Nephron progenitor cell (in vitro differentiated cells): ENCODE measurements at places on chromosomes 6 and 20.

- H3K27ac ChIP-seq, result peak within 1 kb of the TSS; percentile 99
- H3K27me3 ChIP-seq, result peaks cover 22% of the 10 kb centered on the region
- H3K36me3 ChIP-seq, result peaks cover 26% of the 10 kb centered on the region
- H3K4me3 ChIP-seq, result peak within 1 kb of the TSS; percentile 98
- peak; percentile 93 for DNase-seq
- H3K4me1 ChIP-seq, result peaks cover 23% of the 10 kb centered on the region
Measured at GRCh38 chr20:13638496-13639149, at the start of gene TASP1. Gene TASP1 (minus strand): TSS chr20:13638932. CDS start chr20:13630078, 8,854 bp downstream.

- H3K4me1 ChIP-seq, result no peaks in the 10 kb centered on the region
- peaks cover 14% of the 10 kb centered on the region for H3K27me3 ChIP-seq
- peak overlapping the region; percentile 74 for H3K27ac ChIP-seq
- DNase-seq, result no peak
Measured at GRCh38 chr6:34743625-34744293, 13.5 kb upstream of the SNRPC start.

DNA sequence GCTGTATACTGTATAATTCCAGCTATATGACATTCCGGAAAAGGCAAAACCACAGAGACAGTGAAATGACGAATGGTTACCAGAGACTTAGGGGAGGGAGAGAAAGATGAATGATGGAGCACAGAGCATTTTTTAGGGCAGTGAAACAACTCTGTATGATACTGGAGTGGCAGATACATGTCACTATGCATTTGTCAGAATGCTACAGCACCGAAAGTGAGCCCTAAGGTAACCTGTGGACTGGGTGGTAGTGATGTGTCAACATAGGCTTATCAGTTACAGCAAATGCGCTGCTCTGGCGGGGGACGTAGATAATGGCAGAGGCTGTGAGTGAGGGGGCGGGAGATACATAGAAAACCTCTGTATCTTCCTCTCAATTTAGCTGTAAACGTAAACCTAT is 201.3 kb upstream of the SSTR4 start:
- no peak overlapping the region for H3K4me3 ChIP-seq
- H3K36me3 ChIP-seq, result no peaks in the 10 kb centered on the region
- peaks cover 14% of the 10 kb centered on the region for H3K27me3 ChIP-seq
- no peaks in the 10 kb centered on the region for H3K4me1 ChIP-seq
- H3K27ac ChIP-seq, result no peak overlapping the region

DNA sequence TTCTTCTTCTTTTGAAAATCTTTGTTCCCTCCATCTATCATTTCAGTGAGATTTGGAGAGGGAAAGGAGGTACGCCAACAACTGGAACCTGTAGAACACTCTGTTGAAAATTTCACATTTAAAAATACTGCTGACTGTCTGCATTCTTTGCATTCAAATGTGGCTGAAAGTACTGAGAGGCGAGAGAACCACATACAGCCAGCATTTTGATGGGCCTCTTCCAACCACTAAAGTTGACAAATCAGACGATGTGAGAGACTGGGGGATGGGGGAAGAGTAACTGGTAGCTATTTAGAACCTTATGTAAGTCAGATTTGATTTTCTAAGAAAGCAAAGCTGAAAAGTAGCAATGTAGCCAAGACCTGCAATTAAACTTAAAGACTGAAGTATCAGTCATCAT is 77.5 kb downstream of the FKBP5 start:
- DNase-seq, result no peak
- peaks cover 68% of the 10 kb centered on the region for H3K36me3 ChIP-seq
- peaks cover 4% of the 10 kb centered on the region for H3K4me1 ChIP-seq
- no peak overlapping the region for H3K27ac ChIP-seq
- no peak overlapping the region for H3K4me3 ChIP-seq

GRCh38 chr20:7712661-7713060 is 227.6 kb downstream of the HAO1 start:
- H3K27me3 ChIP-seq, result peaks cover 3% of the 10 kb centered on the region
- DNase-seq, result no peak
- H3K4me3 ChIP-seq, result no peak overlapping the region
- H3K27ac ChIP-seq, result no peak overlapping the region

DNA sequence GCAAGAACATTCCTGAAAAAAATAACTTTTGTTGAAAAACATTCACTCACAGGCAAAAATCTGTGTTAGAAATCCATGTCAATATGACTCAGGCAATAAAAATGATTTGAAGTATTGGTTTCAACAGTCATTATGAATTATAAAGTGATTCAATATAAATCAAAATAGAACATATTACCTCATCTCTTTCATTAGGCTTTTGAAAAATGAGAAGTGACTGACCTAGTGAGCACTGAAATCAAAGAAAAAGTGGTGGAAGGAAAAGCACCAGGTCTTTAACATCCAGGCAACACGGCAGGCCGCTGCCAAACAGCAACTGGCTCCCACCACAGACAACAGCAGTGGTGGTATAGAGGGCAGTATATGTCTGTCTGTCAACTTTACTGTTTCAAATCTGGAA is 68.9 kb downstream of the MAN1A1 start:
- no peak for DNase-seq
- H3K4me3 ChIP-seq, result no peak overlapping the region
- no peaks in the 10 kb centered on the region for H3K27me3 ChIP-seq
- peaks cover 7% of the 10 kb centered on the region for H3K4me1 ChIP-seq
- H3K27ac ChIP-seq, result no peak overlapping the region

GRCh38 chr6:74757813-74758212 is 448.0 kb downstream of the COL12A1 start:
- no peak overlapping the region for H3K4me3 ChIP-seq
- H3K27me3 ChIP-seq, result no peaks in the 10 kb centered on the region
- DNase-seq, result no peak
- no peaks in the 10 kb centered on the region for H3K36me3 ChIP-seq
- H3K4me1 ChIP-seq, result no peaks in the 10 kb centered on the region

DNA sequence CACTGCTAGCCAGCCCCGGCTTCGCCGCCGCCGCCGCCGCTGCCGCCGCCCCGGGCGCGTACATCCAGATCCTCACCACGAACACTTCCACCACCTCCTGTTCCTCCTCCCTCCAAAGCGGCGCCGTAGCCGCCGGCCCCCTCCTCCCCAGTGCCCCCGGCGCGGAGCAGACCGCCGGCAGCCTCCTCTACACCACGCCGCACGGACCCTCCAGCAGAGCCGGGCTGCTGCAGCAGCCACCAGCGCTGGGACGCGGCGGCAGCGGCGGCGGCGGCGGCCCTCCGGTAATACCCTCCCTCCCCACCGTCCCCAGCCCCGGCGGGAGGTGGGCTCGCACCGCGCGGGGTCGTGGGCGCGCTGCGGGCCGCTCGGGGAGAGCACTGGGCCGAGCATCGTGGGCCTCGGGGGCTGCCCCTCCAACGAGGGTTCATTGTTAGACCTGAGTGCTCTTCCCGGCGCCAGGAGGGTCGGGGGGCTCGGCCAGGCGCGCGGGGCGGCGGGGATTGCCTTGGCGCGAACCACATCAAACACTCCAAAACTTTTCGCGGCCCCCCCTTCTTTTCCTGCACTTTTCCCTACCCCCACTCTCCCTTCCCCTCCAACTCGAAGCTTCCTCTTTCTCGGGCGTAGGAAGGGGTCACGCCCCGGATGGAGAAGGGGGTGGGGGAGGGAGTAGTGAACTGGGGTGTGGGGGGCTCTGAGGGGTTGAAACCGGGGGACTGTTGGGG is 827 bp downstream of the E2F3 start:
- H3K27ac ChIP-seq, result peak overlapping the region; percentile 100
- peaks cover 26% of the 10 kb centered on the region for H3K36me3 ChIP-seq
- DNase-seq, result peak; percentile 67
- peaks cover 28% of the 10 kb centered on the region for H3K4me1 ChIP-seq
- peaks cover 11% of the 10 kb centered on the region for H3K27me3 ChIP-seq
- H3K4me3 ChIP-seq, result peak overlapping the region; percentile 96

GRCh38 chr6:20706939-20707485 is 172.8 kb downstream of the CDKAL1 start:
- DNase-seq, result no peak
- peaks cover 10% of the 10 kb centered on the region for H3K4me1 ChIP-seq
- no peak overlapping the region for H3K27ac ChIP-seq

DNA sequence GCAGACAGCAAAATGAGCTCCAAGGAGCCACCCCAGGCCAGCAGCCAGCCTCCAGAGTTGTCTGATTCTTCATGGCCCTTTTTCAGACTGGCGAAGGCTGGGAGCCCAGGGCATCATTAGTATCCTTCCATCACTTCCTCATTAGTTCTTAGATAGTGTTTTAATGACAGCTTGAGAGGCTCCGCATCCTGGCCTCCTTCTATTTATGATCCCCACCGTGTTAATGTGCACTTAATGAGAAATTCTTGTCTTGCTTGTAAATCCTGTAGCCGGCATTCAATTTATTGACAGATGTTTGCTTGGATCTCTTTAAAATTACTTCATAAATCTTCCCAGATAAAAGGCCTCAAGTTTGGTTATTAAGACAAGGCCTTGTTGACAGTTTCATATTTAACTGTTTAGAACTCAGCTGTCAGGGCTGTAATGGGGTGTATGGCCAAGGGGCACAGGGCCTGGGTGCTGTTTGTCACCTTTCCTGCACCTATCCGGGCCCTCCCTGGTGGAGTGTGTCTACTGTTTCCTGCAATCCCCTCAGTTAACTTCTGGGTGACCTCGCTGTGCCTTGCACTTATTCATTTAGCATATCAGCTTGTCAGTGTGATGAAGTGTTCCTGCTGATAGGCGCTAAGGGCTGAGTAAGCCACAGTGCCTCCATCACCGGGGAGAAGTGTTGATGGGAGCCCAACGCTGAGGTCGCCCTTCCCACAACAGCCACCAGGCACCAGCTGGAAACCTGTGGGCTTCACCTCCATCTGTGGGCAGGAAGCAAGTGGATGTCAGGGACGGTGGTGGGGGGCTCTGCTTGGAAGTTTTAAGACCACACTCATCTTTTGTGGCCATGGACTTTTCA is 169.3 kb downstream of the TSHZ2 start:
- peaks cover 39% of the 10 kb centered on the region for H3K36me3 ChIP-seq
- H3K4me3 ChIP-seq, result no peak overlapping the region
- no peak for DNase-seq
- H3K27me3 ChIP-seq, result peaks cover 3% of the 10 kb centered on the region
- H3K4me1 ChIP-seq, result peaks cover 67% of the 10 kb centered on the region

DNA sequence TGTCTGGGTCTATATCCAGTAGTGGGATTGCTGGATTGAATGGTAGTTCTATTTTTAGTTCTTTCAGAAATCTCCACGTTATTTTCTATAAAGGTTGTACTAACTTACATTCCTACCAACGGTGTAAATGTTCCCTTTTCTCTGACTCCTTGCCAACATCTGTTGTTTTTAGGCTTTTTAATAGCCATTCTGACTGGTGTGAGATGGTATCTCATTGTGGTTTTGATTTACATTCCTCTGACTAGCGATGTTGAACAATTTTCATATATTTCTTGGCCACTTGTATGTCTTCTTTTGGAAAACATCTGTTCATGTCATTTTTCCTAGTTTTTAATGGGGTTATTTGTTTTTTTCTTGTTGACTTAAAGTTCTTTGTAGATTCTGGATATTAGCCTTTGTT is 99.3 kb downstream of the BMP2 start:
- H3K4me3 ChIP-seq, result no peak overlapping the region
- DNase-seq, result no peak
- no peaks in the 10 kb centered on the region for H3K27me3 ChIP-seq
- no peaks in the 10 kb centered on the region for H3K36me3 ChIP-seq

GRCh38 chr6:113755449-113756289 is 101.5 kb upstream of the MARCKS start:
- peaks cover 4% of the 10 kb centered on the region for H3K27me3 ChIP-seq
- no peak overlapping the region for H3K4me3 ChIP-seq
- H3K27ac ChIP-seq, result no peak overlapping the region
- H3K4me1 ChIP-seq, result peaks cover 11% of the 10 kb centered on the region
- no peak for DNase-seq

GRCh38 chr6:111301946-111302345 is 181.1 kb downstream of the REV3L start:
- no peak overlapping the region for H3K4me3 ChIP-seq
- H3K4me1 ChIP-seq, result no peaks in the 10 kb centered on the region
- no peak for DNase-seq
- no peak overlapping the region for H3K27ac ChIP-seq
- H3K27me3 ChIP-seq, result no peaks in the 10 kb centered on the region

DNA sequence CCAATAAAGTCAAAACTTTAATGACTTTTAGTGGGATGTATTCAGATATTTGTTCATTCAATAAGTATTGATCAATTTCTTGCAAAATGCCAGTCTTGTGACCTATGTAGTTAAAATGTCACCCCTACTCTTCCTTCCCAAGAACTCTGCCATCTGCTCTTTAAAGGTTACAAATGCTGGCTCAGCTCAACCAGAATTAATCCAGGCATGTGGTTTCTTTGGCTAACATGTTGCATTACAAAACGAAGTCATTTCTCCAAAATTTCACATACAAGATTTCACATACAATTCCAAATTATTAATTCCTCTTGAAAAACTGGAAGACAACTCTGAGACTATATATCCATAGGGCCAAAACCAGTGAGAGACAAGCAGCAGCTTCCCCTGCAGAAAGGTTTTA is 395.7 kb downstream of the PRKN start:
- peaks cover 2% of the 10 kb centered on the region for H3K27me3 ChIP-seq
- H3K36me3 ChIP-seq, result no peaks in the 10 kb centered on the region
- H3K27ac ChIP-seq, result no peak overlapping the region
- H3K4me1 ChIP-seq, result no peaks in the 10 kb centered on the region
- DNase-seq, result no peak

DNA sequence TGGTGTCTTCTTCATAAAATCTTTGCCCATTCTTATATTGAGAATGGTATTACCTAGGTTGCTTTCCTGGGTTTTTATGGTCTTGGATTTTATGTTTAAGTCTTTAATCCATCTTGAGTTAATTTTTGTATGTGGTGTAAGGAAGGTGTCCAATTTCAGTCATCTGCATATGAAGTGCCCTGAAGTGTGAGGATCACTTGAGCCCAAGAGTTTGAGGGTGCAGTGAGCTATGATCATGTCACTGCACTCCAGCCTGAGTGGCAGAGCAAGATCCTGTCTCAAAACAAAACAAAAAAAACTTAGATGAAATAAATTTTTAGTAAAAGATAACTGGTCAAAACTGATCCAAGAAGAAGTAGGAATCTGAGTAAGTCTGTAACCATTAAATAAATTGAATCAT is 215.4 kb downstream of the TBC1D7 start:
- H3K36me3 ChIP-seq, result peaks cover 15% of the 10 kb centered on the region
- peaks cover 15% of the 10 kb centered on the region for H3K27me3 ChIP-seq
- H3K27ac ChIP-seq, result no peak overlapping the region
- peaks cover 53% of the 10 kb centered on the region for H3K4me1 ChIP-seq
- H3K4me3 ChIP-seq, result no peak overlapping the region

DNA sequence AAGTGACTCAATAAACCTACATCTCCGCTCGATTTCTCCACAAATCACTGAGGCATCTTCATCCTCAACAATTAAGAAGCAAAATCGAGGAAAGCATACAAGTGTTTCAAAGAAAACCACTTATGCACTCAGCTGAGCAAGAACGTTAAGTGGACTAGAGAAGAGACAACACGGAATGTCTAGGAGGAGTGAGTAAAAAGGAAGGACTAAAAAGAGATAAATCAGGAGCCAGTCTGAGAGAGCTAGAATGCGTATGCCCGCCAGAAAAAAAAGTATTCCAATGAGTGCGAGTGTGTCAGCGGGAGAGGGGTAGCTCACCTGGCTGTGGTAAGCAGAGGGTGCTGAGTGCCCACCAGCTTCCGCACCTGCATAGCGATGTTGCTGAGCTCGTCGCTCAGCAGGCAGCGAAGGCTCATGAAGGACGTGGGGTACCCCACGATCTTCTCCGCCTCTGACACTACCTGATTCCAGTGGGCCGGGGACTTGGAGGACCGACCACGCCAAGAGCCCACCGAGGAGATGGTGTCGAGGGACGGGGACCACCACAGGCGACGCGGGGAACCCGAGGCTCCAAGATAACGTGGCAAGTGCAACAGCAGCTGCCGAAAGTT is 587 bp downstream of the PDSS2 start:
- H3K36me3 ChIP-seq, result peaks cover 8% of the 10 kb centered on the region
- H3K27me3 ChIP-seq, result peaks cover 13% of the 10 kb centered on the region
- peak overlapping the region; percentile 91 for H3K4me3 ChIP-seq
- DNase-seq, result no peak
- H3K27ac ChIP-seq, result peak overlapping the region; percentile 85
